ENCODE measurements at places on chromosomes 4 and X.

- peak; percentile 19 for DNase-seq
Measured at GRCh38 chrX:40468033-40468846, 112.5 kb upstream of the ATP6AP2 start.

DNA sequence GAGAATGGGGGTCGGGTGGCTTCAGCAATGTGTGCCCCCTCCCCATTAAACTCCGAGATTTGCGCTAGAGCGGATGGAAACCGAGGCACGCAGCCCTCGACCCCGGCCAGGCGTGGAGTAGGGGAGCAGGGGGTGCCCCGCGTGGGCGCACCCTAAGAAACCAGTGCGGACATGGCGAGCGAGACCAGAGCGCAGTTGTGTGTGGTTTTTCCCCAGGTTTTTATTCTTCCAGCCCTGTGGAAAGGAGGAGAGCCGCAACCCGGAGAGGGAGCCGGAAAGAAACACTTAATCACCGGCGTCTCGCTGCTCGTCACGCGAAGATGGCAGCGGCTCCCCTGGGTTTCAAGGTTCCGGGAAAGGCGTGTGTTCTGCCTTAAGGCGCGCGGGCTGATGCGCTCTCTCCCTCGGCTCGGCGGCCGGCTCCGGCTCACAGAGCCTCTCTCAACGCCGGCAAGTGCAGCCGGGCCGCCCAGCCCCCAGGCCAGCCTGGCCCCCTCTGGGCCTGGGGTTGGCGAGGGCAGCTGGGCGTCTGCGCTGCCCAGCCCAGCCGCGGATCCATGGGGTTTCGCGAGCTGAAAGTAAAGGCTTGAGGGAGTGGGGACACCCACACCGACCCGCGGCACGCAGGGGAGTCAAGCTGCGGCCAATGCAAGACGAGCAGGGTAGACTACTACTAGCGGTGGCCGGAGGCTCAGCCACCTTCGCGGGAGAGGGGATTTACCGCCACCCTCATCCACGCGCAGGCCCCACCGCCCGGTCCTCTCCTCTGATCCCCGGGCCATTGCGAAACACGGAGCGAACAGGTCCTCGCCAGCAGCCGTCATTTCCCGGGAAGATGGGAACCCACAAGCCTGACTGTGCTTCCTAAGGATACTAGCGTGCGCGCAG, 74.0 kb upstream of the BCOR start:
- DNase-seq: peak; percentile 44

DNA sequence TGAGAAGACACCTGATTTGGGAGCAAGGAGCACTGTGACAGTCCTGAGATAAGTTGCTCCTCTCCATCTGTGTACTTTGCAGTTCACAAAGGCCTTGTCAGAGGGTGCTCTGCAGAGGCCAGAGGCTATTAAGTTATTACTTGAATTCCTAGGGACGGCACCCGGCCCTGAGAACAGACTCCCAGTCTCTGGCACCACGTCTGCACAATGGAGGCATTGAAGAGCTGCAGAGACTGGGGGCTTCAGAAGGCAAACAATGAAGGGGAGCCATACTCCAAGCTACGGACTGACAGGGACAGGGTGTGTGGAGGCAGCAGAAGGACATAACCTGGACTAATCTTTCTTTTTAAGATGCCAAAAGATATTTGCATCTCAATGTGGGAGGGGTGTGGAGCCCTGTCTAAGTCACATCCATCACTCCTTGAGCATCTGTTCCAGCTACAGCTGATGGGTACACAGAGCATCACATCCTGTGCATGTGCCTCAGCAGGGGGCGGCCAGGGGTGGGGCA, 11.5 kb downstream of the RASGEF1B start:
- no peak for DNase-seq

DNA sequence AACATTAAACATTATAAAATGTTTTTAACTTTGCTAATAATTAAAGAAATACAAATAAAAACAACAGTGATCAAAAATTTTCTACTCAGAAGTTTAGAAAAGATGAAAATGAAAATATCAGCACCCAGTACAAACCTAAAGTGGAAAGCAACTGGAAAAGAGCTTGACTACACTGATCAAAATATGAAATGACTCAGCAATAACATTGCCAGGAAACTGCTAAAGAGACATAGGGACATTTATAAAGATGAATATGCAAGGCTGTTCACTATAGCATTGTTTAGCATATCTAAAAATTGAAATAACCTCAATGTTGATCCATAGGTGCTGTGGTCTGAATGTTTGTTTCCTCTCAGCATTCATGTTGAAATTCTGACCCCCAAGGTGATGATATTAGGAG, 88.5 kb upstream of the NOCT start:
- DNase-seq: no peak

- DNase-seq: no peak
Measured at GRCh38 chrX:144809025-144809424, 438.3 kb upstream of the SPANXN1 start.

DNA sequence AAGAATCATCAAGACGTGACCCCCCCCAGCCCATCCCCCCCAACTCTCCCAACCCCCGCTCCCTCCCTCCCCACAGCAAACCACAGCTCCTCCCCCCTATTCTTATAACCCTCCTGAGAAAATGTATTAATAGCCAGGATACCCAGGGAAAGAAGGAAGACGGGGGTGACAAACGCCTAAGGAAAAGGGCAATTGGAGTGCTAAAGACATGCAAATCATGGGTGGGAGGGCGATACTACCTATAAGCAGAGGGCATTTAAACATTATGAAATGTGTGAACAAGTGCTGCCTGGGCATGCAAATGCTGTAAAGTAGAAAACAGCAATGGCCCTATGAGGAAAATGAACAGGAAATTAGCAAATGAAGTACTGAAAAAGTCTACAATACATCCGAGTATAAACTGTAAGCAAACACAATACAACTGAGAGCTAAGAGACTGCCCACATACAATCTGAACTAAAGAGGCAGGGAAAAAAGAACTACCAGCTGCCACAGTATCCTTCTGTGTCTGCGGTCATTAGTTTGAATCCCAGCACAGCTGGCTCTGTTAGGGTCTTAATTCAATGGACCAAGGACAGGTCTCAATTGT, 2.4 kb downstream of the CXXC4 start:
- no peak for DNase-seq

- no peak for DNase-seq
Measured at GRCh38 chr4:52248820-52249219, 197.7 kb downstream of the SPATA18 start.

- DNase-seq: no peak
Measured at GRCh38 chr4:102064747-102065442, 274.4 kb downstream of the BANK1 start.

DNA sequence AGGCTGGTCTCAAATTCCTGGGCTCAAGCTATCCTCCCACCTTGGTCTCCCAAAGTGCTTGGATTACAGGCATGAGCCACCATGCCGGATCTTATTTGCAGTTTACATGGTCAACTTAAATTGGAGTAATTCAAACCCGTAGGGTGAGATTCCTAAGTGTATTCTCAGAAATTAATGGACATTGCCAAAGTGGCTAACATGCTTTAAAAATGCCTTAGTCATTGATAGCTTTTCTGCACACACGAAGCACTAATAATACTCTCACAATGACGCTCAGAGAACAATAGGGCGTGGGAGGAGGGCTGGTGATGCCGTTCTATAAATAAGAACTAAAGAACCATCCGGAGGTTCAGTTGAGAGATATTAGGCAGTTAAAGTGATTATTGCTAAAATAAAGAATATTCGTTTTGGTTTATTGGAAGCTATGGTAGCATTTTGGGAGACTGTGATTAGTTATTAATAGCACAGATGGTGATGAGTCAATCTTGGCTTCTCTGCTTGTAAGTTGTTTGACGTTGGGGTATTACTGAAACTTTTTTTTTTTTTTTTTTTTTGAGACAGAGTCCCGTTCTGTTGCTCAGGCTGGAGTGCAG, 79.1 kb downstream of the TRAPPC11 start:
- DNase-seq: no peak

DNA sequence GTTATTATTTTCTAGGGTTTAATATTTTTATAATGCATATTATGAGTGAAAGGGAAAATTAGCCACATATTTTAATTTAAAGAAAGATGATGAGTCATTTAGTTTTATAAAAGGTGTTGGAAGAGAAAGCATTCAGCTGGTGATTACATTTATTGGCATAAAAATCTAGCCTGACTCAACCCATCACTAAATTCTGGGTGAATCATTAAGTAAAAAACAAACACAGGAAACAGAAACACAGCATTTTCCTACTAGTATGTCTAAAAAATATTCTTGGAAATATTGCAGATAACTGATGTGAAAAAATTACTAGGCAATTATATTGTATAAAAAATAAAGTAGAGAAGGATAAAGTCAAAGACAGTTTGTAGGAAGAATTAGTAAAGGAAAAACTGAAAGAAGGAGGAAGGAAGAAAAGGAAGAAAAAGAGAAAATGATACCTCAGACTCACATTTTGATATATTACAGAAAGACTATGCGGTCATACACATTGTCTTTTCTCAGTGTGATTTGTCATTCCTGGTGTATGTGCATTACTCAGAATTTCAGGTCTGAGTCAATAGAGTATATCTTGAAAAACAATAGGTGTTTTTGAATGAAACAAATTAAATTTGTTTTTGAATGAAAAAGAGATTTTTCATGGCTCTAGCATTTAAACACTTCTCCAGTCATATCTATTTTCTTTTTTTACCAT, 48.0 kb upstream of the SPOCK3 start:
- DNase-seq: no peak

GRCh38 chrX:49001521-49002090, 458 bp downstream of the GRIPAP1 start:
- peak; percentile 66 for DNase-seq

GRCh38 chrX:25154168-25154567, 138.4 kb upstream of the ARX start:
- DNase-seq: no peak

DNA sequence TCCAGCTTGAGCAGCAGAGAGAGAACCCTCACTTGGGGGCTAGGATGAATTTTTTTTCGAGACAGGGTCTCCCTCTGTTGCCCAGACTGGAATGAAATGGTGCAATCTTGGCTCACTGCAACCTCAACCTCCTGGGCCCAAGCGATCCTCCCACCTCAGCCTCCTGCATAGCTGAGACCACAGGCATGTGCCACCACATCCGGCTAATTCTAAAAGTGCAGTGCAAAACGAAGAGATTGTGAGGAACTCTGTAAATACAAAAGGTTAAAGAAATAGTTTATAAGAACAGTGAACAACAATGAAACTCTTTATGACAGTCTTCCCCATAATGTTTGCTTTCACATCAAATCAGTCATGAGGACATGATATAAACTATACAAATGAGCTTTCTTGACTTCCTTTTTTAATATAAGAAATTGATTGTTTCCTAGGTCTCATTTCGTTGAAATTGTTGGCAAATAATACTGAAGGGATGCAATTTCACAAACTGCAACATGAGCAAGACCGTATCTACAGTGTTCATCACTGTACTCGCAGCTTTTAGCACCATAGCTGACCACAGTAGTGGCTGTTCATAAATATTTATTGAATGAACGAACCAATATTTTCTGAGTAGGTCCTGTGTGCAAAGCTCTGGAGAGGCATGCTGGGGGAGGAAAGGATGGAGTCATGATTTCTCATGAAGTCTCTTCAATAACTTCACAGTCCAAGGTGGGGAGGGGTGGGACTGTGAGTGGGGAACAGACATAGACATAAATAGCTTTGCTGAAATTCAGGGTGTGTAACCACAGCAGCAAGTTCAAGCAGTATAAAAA, 116.1 kb downstream of the SHROOM3 start:
- no peak for DNase-seq

GRCh38 chr4:6019316-6020263, 1.4 kb upstream of the C4orf50 start:
- DNase-seq: no peak
